ENCODE measurements at places on chromosomes 3 and 15.

- DNase-seq, result no peak
Observed at GRCh38 chr15:67149068-67149772, 83.8 kb downstream of the SMAD3 start.

DNA sequence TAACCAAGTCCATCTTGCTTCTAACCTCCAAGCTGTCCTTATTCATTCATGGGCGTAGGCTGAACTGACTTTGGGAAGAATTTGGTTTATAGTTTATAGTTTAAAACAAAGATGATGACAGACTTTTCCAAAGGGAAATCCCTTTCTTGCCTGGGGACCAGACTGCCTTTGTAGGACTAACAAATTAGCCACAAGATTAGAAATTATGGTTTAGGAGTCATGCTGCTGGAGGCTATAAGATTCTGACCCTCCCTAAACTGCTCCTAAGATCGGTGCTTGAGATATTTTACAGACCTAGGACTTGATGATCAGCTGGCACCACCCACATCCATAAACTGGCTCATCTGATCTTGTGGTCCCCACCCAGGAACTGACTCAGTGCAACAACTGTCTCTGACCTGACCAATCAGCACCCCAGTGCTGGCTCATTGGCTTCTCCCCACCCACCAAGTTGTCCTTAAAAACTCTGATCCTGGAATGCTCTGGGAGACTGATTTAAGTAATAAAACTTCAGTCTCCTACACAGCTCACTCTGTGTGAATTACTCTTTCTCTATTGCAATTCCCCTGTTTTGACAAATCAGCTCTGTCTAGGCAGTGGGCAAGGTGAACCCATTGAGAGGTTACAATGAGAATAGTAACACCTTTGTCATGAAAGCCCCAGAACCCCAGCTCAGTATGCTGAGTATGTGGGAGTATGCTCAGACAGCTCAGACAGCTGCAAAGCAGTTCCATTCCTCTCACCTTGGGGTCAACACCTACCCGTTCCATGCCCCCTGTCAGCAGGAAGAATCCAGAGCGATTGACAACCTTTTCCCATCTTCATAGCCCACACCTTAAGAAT, 51.6 kb upstream of the C15orf39 start:
- no peak for DNase-seq

DNA sequence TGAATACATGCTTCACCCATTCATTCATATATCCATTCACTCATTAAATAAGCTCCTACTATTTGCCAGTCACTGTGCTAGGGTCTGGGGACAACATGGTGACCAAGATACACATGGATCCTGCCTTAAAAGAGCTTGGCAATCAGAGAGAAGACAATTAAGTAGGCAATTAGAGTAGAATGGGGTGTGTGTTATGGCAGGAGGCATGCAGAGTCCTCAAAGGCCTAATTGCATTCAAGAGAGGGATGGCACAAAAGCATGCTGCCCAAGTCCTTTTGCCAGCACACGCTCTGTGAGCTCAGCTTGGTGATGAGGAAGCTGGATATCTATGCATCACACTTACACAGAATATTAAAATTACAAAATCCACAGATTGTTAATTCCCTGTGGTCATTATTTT, 2.8 kb upstream of the PRICKLE2 start:
- no peak for DNase-seq

DNA sequence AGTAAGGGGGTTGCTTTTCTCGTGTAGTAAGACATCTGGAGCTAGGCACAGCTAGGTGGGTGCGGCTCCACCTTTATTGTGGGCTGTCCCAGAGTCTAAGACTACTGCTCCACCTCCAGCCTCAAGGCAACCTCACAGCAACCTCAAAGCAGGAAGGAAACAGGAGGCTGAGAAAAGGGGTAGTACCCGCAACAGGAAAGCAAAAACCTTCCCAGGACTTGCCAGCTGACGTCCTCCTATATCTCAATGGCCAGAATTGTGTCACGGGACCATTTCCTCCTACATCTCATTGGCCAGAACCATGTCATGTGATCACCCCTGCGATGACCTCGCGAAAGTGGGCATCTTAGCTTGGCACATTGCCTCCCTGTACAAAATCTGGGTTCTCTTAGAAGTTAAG, 4.3 kb upstream of the GPR160 start:
- no peak for DNase-seq

DNA sequence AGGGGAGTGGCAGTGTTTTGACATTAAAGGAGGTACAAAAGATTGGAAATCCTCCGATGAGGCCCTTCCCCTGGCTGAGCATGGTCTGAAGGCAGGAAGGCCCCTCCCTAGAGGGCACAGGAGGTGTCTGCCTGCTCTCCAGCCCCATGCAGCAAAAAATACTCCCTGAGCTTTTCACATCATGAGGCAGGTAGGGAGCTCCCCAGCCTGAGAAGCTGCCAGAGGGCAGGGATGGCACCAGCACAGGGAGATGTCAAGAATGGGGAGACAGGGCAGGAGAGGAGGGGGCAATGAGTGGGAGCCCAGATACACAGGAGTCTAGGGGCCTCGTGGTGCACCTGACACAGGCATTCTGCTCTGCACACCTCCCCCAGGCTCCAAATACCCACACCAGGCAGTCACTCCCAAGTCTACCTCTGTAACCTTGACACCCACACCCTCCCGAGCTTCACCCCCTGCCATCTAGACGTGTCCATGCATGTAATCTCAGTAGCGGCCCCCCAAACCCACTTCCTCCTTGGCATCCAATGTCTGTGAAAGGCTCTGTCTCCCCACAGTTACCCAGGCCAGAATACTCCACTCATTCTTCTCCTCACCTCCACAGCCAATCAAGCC, 22.9 kb downstream of the GRAMD2A start:
- DNase-seq, result no peak

DNA sequence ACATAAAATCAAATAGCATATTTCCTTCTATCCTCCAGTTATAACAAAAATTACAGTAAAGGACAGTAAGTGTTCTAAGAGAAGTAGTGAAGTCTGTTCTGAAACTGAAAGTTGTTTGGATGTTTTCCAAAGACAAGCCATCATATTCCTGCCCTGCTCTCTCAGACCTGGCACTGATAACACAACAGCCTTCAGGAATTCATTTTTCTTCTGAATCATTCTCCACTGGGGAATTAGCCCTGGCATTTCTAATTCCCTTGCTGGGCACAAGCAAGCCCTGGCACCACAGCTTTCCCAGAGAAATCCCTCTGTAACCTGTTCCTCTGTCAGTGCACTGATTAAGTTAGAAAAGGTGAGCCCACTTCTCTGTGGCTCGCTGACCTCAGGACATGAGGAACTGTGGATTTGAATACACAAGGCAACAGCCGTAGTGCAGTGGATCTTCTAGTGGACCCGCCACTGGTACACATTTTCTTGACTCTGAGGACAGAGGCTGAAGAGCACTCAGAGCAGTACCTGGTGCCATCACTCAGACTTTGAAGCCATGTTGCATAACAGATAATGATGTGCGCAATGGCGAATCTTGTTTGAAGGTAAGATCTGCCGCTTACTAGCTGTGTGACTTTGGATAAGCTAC, 61.6 kb downstream of the WWTR1 start:
- DNase-seq, result no peak

GRCh38 chr15:88249220-88249619, 7.3 kb downstream of the NTRK3 start:
- DNase-seq, result no peak

GRCh38 chr3:156539051-156539450, 15.9 kb downstream of the SSR3 start:
- DNase-seq, result no peak

DNA sequence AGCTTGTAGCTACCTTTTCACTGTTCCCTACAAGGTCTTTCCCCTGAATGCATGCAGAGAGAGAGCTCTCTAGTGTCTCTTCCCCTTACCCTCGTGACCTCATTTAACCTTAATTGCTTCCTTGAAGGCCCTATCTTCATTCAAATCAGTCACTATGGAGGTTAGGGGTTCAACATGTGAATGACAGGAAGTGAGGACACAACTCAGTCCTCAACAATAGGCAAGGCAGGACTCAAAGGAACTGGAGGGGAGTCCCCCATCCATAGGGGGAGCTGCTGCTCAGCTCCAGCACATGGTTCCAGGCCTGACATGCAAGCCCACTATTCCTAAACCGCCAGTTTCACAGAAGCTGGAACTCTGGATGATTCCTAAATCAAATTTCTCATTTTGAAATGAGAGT, 33.8 kb upstream of the GYG1 start:
- no peak for DNase-seq

- no peak for DNase-seq
Observed at GRCh38 chr3:124322309-124322880, 330.5 kb upstream of the ROPN1 start.

- DNase-seq, result no peak
Observed at GRCh38 chr15:29840926-29841325, 18.7 kb upstream of the TJP1 start.

DNA sequence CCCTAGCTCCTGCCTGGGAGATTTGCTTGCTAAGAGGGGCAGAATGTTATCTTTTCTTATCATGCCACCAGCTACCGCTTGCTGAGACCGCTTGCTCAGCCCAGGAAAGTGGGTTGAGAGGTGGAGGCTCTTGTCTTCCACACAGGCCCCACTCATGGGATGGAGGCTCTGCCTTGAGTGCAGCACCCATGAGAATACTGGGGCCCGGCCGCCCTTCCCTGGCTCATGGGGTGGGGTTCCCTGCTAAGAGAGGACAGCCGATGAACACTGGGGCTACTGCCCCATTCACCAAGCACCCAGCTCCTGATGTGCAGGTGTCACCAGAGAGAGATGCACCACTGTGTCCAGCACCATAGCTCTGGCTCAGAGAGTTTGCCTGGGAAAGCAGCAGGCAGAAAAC, 55.2 kb downstream of the HMCES start:
- no peak for DNase-seq

DNA sequence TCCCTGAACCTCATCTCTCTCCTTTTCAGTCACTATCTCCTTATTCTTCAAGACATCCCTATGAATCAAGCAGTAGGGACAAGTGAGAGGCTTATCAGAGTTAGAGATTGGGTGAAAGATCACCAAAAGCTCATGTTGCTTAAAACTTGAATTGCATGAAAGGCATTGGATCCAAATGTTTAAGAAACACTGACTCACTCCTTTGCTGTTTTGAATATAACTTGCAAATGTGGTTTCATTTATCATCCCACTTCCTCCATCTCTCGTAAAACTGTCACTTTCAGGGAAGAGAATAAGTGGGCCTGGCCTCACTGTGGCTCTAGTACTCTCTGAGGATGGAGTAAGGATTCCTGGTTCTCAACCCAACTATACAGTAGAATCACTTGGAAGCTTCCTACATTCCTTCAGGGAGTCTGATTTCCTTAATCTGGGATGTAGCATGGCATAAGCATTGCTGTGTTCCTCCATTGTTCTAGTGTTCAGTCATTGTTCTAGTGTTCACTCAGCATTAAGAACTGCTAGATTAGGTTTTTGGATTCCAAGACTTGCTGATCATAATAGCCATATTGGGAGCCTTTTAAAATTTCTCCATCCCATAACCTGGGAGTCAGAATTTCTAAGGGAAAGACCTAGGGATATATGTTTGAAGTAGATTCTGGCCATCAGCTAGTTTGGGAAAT, 171.8 kb downstream of the TMEM108 start:
- no peak for DNase-seq

DNA sequence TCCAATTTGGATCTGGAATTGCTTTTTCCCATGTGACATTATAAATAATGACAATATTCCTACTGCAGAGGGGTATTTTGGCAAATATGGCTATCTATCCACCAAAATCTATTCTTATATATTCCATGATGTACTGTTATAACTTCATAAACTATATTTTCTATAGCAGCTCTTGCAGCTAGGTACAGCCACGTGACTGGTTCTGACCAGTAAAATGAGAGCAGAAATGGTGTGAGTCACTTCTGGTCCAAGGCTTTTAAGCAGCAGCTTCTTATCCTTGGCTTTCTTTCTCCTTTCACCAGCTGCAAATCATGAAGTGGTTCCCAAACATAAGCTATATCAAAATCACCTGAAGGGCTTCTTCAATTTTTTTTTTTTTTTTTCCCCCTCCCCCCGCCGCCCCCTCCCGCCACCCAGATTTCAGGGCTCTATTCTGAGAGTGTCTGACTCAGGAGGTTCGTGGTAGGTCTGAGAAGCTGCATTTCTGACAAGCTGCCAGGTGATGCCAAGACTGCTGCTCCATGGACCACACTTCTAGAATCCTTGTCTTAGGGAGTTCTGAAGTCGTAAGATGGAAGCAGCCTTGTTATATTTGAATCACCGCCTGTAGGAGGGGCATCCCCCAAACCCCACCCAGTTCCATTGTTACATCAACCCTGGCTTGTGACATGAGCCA, 357.5 kb downstream of the CHST2 start:
- DNase-seq, result no peak
